Stimulated activated CD8-positive, alpha-beta memory T cell treated with anti-CD3 and anti-CD28 coated beads, Interleukin-4, amount 100 ng/mL, for 48 hours (primary cell): ENCODE measurements at places on chromosomes 1 and 21.

DNA sequence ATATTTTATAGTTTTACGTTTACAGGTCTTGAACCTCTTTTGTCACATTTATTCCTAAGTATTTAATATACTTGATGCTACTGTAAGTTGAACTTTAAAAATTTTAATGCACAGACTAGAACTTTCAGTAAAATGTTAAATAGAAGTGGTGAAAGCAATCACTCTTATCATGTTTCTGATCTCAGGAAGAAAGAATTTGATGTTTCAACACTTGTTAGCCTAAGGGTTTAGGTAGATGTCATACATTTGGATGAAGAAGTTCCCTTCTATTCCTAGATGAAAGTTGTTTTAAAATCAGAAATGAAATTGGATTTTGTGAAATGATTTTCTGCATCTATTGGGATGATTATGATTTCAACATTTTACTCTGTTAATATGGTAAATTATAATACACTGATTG is 63.6 kb upstream of the TTLL7 start:
- DNase-seq = no peak

GRCh38 chr1:91594383-91595055 is 93.9 kb downstream of the CDC7 start:
- no peak for DNase-seq

DNA sequence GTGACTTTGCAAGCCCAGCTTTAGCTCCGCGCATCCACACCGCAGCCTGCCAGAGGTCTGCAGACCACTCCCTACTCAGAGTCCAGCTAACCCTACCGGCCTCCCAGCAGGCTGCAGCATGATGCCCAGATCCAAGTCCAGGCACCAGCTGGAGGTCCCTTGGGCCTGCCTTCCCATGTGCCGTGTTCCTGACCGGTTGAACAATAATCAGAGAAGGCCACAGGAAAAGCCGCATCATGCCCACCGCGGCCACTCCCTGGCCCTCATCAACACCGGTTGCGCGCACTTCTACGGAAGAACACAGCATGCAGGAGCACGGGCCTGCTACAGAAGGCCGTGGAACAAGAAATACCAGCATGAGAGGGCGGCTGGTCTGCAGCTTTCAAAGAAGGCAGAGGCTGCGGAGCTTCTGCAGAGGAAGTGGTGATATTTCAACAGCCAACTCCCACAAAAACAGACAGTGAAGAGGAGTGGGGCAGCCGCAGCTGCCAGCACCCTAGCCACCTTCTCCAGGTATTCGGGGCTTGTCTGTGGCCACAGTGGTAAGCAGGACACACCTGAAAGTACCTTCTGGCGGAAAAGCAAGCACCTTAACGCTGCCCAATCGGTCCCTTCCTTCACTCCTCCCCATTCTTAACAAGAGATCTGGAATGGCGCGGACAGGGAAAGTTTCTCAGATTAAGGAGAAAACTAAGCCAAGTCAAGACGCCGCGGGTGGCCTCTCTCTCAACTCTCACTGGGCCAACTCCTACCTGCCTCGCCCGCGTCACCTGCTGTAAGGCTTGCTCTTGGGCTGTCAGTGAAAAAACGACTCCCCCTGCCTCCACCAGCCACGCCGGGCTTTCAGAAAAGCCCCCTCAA is 1.5 kb downstream of the PGBD5 start:
- no peak for DNase-seq

- DNase-seq = no peak
Measured at GRCh38 chr1:226009650-226010044, 10.5 kb upstream of the SDE2 start.

DNA sequence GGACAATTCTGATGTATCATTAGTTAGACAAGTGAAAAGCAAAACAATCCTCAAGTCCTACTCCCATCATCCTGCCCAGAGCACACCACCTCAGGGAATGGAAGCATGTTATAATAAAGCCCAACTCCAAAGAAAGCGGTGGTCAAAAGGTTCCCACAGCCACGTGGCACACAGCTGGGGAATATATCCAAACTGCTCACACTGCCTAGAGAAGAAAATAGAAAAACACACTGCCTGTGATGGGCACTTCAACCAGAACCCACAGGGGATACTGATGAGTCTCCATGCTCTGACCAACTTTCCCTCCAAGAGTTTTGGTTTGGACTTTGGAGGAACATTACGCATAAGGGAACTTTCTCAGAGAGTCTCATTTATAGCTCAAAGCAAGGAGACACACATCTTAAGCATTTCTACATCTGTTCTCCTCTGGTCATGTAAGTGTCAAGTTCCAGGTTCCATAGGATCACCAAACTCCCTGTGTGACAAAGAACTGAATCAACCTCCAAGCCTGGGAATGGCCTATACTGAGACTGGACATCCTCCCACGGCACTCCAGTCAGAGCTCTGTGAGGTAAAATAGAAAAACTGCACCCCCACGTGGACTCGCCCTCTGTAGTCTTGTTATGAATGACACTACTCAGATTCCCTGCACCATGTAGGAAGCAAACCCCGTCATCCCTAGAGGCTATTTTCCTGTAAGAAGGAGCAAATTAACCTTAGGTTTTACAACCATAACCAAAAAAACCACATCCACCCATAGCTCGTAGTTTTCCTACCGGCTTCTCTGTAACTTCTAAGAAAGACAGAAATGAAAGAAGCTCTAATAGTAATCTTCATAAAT is 12.2 kb downstream of the DSTYK start:
- peak; percentile 62 for DNase-seq

DNA sequence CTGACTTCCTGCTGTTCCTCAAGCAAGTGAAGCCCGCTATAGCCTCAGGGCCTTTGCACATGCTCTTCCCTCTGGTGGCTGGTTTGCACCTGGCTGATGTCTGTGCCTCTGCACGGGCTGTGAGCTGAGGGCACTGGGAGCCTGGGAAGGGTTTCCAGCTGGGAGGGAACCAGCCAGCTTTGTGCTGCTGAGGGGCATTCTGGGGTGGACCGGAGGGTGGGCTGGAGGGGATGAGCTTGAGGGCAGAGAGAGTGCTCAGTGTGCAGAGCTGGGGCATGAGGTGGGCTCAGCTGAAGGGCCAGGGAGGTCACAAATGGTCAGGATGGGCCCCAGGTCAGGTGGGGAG is 305.7 kb downstream of the MATN1 start:
- DNase-seq = no peak

- DNase-seq = peak; percentile 27
Measured at GRCh38 chr1:220748089-220748934, at the start of gene MTARC2. TSS of gene MTARC2 (plus strand) at chr1:220748322. CDS start at chr1:220748532, 210 bp downstream.

DNA sequence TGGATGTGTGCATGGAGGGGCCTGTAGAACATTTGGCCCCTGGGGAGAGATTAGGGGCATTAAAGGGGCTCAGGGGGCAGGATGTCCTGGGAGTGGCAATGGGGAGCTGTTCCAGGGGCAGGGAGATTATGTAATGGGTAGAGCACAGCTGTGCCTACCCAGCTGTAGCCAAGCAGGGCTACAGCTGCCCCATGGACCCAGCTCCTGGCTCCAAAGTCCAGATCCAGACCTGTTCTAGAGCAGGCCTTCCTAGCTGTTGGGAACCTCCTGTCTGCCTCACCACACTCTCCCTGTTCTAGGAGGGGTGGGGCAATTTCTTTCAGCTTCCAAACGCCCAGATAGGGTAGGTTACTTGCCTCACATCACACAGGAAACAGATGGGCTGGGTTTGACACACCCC is 5.6 kb downstream of the RPS6KA1 start:
- DNase-seq = no peak

GRCh38 chr1:22545141-22545540 is 18.1 kb upstream of the EPHA8 start:
- DNase-seq = no peak

- DNase-seq = peak; percentile 61
Measured at GRCh38 chr1:203306089-203306964, 1.0 kb downstream of the BTG2 start.

DNA sequence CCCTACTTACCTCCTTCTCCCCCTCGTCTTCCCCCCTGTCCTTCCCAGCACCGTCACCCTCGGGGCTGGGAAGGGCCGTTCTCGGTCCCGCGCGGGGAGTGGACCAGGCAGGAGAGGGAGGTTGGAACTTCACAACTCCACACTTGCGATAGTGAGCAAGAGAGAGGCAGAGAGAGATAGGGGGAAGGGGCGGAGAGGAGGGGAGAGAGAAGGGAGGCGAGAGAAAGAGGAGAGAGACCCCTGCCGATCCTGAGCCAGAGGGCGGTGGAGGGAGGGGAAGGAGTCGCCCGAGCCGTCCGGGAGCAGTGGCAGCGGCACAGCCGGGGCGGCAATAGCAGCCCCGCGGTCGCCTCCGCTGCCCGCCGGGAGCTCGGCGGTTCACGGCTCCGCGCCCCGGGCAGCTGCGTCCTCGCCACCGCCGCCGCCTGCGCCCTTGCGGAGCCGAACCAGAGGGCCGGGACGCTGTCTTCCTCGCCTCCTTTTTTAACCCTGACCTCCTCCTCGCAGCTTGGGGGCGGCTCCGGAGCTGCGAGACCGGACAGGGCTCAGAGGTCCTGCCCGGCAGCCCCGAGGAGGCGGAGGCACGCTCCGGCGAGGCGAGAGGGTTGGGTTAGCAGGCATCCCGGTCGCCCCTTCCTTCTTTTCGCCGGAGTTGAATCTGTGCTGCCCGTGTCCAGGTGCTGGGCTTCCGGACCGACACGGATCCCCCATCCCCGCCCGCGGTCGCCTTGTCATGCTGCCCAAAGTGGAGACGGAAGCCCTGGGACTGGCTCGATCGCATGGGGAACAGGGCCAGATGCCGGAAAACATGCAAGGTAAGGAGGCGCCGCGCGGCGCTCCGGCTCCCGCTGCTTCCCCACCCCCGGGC is 11.7 kb downstream of the NR5A2 start:
- DNase-seq = peak; percentile 52

DNA sequence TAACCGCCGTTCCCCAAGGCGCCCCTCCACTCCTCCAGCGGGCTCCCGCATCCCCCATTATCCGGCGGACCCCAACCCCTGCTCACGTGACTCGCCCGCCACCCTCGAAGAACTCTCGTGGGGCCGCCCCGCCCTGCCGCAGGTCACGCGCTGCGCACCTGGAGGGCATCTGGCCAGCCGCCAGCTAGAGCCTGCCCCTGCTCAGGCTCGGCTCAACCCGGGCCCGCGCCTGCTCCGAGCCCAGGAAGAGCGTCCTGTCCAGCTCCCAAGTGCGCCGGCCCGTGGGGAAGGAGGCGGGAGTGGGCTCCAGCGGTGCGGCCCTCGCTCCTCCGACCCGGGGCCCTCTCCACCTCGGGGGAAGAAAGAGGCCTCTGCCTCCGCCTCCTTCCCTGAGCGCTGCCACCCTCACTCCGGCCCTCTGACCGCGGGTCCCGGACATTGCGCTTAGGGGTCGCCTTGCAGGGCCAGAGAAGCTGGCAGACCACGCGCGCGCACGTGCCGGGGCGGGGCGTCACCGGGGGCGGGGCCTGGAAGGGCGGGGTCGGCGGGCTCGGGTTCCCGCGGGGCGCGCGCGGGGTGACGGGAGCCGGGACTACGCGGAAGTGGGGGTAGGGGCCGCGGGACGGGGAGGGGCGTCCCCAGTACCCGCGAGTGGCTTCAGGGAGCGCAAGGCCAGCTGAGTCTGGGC is 28.4 kb downstream of the HMGN2 start:
- peak; percentile 97 for DNase-seq
